ENCODE measurements at places on chromosomes 5 and 9. TPM values are rescaled to one million over a fixed set of nuclear protein-coding genes. Genes with fewer than 3 reads are reported as not detected.

The TAF1L gene
- 0.10 TPM for polyA plus RNA-seq

The SPINK13 gene
- 0.17 TPM for polyA plus RNA-seq

DNA sequence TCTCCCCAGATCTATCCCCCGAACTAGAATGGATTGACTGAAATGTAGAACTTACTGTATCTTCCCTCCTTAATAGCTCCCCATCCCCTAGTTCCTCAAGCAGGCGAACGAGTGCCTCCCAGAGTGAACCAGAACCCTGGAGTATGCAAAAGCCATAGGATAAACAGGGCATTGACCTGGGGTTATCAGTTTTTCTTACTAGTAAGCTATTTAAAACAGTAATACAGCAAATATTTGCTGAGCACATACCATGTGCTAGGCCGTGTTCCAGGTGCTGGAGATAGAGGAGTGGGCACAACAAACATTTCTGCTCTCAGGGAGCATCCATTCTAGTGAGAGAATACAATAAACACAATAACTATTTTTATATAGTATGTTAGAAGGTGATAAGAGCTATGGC lies 1.8 kb downstream of the SKP2 start:
- DNase-seq, result no peak

The MOB3B gene
- polyA plus RNA-seq, result 24.0 TPM

GRCh38 chr5:146426853-146427618 lies 20.1 kb upstream of the TCERG1 start:
- DNase-seq, result no peak

The C5 gene
- 17.5 TPM for polyA plus RNA-seq
